ENCODE measurements at places on chromosomes 3 and 15.

- no peak for DNase-seq
Observed at GRCh38 chr3:105397974-105398373, 31.3 kb downstream of the ALCAM start.

- no peak for DNase-seq
Observed at GRCh38 chr3:193010191-193010590, 92.5 kb upstream of the MB21D2 start.

GRCh38 chr15:48617619-48618018 is 27.9 kb downstream of the FBN1 start:
- DNase-seq: peak; percentile 55

GRCh38 chr15:93562395-93563123 is 473.5 kb upstream of the RGMA start:
- DNase-seq: no peak

GRCh38 chr3:51942603-51943450 is 664 bp downstream of the PARP3 start:
- peak; percentile 58 for DNase-seq

GRCh38 chr3:177314897-177315296 is 117.6 kb upstream of the TBL1XR1 start:
- DNase-seq: no peak

GRCh38 chr15:50234764-50235163 is 30.8 kb downstream of the HDC start:
- no peak for DNase-seq

DNA sequence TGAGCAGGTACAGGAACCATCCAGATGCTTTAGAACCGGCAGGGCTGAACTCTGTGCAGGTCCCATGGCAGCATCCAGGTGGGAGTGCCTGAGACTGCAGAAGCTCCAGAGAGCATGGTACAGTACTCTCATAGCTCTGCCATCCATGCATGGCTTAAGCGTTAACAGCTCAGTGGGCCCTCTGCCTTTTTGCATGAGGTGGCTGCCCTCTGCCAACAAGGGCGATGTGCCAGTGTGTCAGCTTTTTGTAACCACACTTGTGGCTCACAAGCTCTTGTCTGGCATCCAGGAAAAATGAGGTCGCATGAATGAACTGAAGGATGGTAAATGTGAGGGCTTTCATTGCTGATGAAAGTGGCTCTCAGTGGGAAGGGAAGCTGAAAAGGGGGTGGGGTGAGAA is 950.1 kb downstream of the DIPK2A start:
- no peak for DNase-seq

- no peak for DNase-seq
Observed at GRCh38 chr3:130404401-130404800, 58.9 kb downstream of the COL6A5 start.

DNA sequence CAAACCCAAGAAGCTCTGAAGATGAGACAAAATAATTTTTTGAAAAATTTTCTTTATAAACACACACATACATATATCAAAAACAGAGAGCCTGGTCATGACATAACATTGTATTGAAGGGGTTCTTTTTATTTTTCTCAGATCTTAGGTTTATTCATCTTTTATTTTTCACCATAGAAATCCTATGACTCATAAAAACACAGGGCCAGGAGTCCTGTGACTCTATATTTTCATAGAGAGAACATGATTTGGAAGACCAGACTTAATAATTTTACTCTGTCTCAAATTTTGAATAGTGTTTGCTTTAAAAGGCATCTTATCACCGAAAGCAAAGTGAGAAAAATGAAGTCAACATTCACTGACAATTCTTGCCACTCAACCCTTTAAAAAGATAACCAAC is 57.7 kb downstream of the SUCNR1 start:
- no peak for DNase-seq

- DNase-seq: no peak
Observed at GRCh38 chr3:155443815-155444214, 150.3 kb upstream of the STRIT1 start.

DNA sequence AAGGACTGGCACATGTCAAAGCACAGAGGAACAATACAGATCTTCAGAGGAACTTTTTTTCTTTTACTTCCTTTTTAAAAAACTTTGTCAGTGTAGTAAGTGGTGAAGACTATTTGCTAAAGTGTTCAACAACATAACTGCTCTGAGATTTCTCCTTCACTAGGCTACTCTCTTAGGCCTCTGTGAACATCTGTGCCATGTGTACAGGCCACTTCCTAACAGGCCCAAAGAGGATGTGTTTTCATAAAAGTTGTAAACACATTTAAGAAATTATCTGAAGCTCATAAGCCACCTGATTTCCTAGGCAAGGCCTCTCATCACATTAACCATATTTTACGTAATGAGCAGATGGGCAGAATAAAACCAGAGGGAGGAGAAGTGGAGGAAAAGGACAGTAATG is 235.4 kb downstream of the FHIT start:
- DNase-seq: no peak

GRCh38 chr3:138942861-138943623 is 3.9 kb downstream of the FOXL2 start:
- DNase-seq: no peak

- no peak for DNase-seq
Observed at GRCh38 chr15:78002996-78003395, 74.5 kb downstream of the TBC1D2B start.

- no peak for DNase-seq
Observed at GRCh38 chr3:196210673-196211556, at the start of gene ZDHHC19. ZDHHC19 (minus strand) TSS chr3:196211400; CDS start chr3:196211315, 85 bp downstream.

GRCh38 chr3:23240171-23240785 is 37.2 kb downstream of the UBE2E2 start:
- DNase-seq: no peak

- DNase-seq: peak; percentile 66
Observed at GRCh38 chr3:67384760-67385397, 269.5 kb downstream of the SUCLG2 start.

DNA sequence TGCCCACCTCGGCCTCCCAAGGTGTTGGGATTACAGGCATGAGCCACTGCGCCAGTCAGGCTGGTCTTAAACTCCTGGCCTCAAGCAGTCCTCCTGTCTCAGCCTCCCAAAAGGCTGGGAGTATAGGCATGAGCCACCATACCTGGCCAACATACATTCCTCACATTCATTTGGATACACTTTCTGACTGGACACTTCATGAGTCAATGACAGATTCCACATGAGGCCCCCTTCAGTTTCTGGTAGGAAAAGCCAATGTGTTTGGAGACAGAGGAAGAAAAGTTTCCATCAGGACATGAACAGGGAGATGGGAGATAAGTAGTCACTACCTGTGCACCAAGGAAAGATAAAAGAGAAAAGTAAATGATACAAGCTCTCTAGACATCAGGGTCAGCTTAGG is 49.4 kb upstream of the GSK3B start:
- DNase-seq: no peak
